Activated B cell treated with CpG ODN at 0.5 μM for 24 hours (primary cell): ENCODE measurements at places on chromosomes 3 and 15. TPM values are rescaled to one million over a fixed set of nuclear protein-coding genes. Genes with fewer than 3 reads are reported as not detected.
A peak's percentile ranks its signal among the peaks of the same experiment; 100 is the strongest.

DNA sequence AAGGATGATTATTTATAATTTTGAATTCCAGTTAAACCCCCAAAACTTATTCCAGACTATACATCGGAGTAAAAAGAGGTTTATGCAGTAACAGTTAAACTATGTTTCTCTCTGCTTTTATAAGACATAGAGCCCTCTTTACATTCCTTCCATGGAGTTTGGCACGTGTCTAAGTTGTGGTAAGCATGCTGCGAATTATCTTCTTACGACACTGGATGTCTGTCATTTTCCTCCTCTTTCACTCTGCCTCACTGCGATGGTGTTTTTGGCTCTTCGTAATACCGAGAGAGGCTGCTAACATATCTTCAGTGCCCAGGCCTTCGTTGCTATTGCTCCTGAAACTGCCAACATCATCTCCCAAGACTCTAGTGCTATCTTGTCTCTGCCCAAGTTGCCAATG lies 83.9 kb upstream of the TGFBR2 start:
- no peak overlapping the region for H3K4me3 ChIP-seq
- H3K27ac ChIP-seq = no peak overlapping the region
- H3K27me3 ChIP-seq = no peaks in the 10 kb centered on the region

- H3K27me3 ChIP-seq = no peaks in the 10 kb centered on the region
- DNase-seq = no peak
- H3K4me3 ChIP-seq = no peak overlapping the region
- no peak overlapping the region for H3K27ac ChIP-seq
Measured at GRCh38 chr3:68256635-68257223, 602.3 kb upstream of the SUCLG2 start.

- no peaks in the 10 kb centered on the region for H3K36me3 ChIP-seq
- no peak overlapping the region for H3K27ac ChIP-seq
- H3K27me3 ChIP-seq = no peaks in the 10 kb centered on the region
- no peak for DNase-seq
- H3K4me3 ChIP-seq = no peak overlapping the region
Measured at GRCh38 chr3:98376631-98377030, 13.8 kb upstream of the OR5K3 start.

- peak; percentile 49 for DNase-seq
- H3K4me3 ChIP-seq = peak overlapping the region; percentile 76
- peaks cover 18% of the 10 kb centered on the region for H3K4me1 ChIP-seq
- H3K27ac ChIP-seq = no peak overlapping the region
- H3K27me3 ChIP-seq = peaks cover 62% of the 10 kb centered on the region
Measured at GRCh38 chr15:66251790-66252684, 1.5 kb downstream of the MEGF11 start.

GRCh38 chr3:195133013-195133412 lies 137.9 kb downstream of the XXYLT1 start:
- no peak for DNase-seq
- H3K4me3 ChIP-seq = no peak overlapping the region
- H3K36me3 ChIP-seq = no peaks in the 10 kb centered on the region

GRCh38 chr3:151398895-151399294 lies 14.3 kb upstream of the P2RY12 start:
- no peak for DNase-seq
- no peak overlapping the region for H3K4me3 ChIP-seq
- H3K4me1 ChIP-seq = peaks cover 25% of the 10 kb centered on the region
- H3K36me3 ChIP-seq = peaks cover 2% of the 10 kb centered on the region

- no peak overlapping the region for H3K27ac ChIP-seq
- no peaks in the 10 kb centered on the region for H3K4me1 ChIP-seq
- no peak overlapping the region for H3K4me3 ChIP-seq
- no peaks in the 10 kb centered on the region for H3K27me3 ChIP-seq
- DNase-seq = no peak
Measured at GRCh38 chr3:69182588-69183316, 60.4 kb upstream of the LMOD3 start.

GRCh38 chr3:188184649-188185048 lies 30.7 kb downstream of the LPP start:
- peak overlapping the region; percentile 39 for H3K27ac ChIP-seq
- no peak overlapping the region for H3K4me3 ChIP-seq
- H3K36me3 ChIP-seq = peaks cover 16% of the 10 kb centered on the region
- peaks cover 32% of the 10 kb centered on the region for H3K4me1 ChIP-seq

- H3K4me3 ChIP-seq = no peak overlapping the region
- peaks cover 2% of the 10 kb centered on the region for H3K4me1 ChIP-seq
- H3K27me3 ChIP-seq = no peaks in the 10 kb centered on the region
- H3K27ac ChIP-seq = no peak overlapping the region
- no peak for DNase-seq
Measured at GRCh38 chr3:127723011-127723567, 50.3 kb downstream of the ABTB1 start.

GRCh38 chr3:170869645-170870593 lies at the start of gene RPL22L1:
RPL22L1 (minus strand) TSS chr3:170870195; CDS start chr3:170870167, 28 bp downstream.
- no peaks in the 10 kb centered on the region for H3K27me3 ChIP-seq
- H3K27ac ChIP-seq = peak within 1 kb of the TSS; percentile 97
- H3K4me1 ChIP-seq = peaks cover 34% of the 10 kb centered on the region
- DNase-seq = peak; percentile 89

- no peak overlapping the region for H3K27ac ChIP-seq
- DNase-seq = no peak
- peaks cover 22% of the 10 kb centered on the region for H3K27me3 ChIP-seq
- no peak overlapping the region for H3K4me3 ChIP-seq
- no peaks in the 10 kb centered on the region for H3K4me1 ChIP-seq
- peaks cover 4% of the 10 kb centered on the region for H3K36me3 ChIP-seq
Measured at GRCh38 chr3:127497676-127498075, 92.9 kb downstream of the TPRA1 start.

GRCh38 chr15:24857763-24858162 lies 97.0 kb upstream of the SNRPN start:
- H3K27me3 ChIP-seq = no peaks in the 10 kb centered on the region
- no peaks in the 10 kb centered on the region for H3K4me1 ChIP-seq
- no peak for DNase-seq

DNA sequence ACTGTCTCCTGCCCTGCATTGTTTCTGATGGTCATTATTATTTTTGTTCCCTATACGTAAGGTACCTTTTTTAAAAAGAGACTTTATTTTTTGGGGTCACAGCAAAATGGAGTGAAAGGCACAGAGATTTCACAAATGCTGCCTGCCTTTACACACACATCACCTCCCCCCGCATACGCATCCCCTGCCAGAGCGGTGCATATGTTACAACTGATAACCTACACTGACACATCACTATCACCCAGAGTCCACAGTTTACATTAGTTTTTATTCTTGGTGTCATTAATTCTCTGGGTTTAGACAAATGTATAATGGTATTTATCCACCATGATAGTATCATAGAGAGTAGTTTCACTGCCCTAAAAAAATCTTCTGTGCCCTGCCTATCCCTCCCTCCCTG lies 43.6 kb upstream of the KLF13 start:
- H3K27me3 ChIP-seq = no peaks in the 10 kb centered on the region
- no peaks in the 10 kb centered on the region for H3K36me3 ChIP-seq
- no peak for DNase-seq
- no peak overlapping the region for H3K4me3 ChIP-seq
- peaks cover 12% of the 10 kb centered on the region for H3K4me1 ChIP-seq
- H3K27ac ChIP-seq = no peak overlapping the region

DNA sequence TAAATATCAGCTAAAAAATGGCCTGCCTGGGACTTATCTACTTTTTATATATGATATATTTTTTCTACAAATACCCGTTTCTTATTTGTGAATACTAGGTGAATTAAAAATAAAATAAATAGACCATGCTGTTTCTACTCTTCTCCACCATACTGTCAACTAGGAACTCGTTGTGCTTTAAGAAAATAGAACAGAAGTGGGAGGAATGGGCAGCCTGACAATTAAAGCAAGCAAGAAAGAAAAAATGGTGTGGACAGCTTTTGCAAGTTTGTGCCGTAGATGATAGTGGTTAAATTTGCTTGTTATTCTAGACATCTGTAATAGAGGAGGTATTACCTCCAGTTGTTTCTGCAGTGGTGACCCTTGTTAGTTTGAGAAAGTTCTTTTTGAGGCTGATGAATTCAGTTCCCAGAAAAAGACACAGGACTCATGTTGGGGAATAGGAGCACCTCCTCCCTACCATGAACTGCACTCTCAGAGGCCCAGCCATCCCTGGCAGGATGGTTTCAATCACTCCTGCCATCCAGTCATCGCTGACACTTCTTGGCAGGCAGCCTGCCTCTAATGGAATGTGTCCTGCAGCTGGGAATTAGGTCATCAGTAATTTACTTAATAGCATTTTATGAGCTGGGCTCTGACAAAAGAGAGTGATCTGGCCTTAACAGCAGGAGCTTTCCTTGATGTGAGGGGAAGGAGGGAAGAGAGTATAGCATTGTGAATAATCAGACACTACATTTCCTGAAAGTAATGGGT lies 105.0 kb upstream of the GAP43 start:
- H3K27ac ChIP-seq = no peak overlapping the region
- H3K4me3 ChIP-seq = no peak overlapping the region
- DNase-seq = no peak
- H3K36me3 ChIP-seq = no peaks in the 10 kb centered on the region
- H3K27me3 ChIP-seq = peaks cover 16% of the 10 kb centered on the region
- H3K4me1 ChIP-seq = peaks cover 11% of the 10 kb centered on the region

DNA sequence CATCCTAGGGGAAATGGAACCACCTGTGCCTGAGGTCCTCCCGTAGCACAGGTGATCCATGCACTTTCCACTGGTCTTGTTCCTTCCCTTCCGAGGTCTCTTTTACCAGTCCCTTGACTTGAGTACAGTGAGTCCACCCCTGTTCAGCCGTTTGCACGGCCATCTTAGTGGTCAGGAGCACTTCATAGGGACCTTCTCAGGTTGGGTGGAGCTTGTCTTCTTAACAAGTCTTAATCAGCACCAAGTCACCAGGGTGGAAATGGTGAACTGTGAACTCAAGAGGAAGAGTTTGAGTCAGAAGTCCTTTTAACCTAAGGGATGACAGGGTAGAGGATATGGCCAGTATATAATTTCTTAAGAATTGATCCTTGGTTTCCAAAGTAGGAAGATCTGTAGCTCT lies 21.4 kb downstream of the ARL8B start:
- no peak for DNase-seq
- no peaks in the 10 kb centered on the region for H3K27me3 ChIP-seq
- peaks cover 82% of the 10 kb centered on the region for H3K36me3 ChIP-seq

- H3K27ac ChIP-seq = peak within 1 kb of the TSS; percentile 100
- H3K4me1 ChIP-seq = peaks cover 47% of the 10 kb centered on the region
- peak within 1 kb of the TSS; percentile 98 for H3K4me3 ChIP-seq
- peaks cover 2% of the 10 kb centered on the region for H3K27me3 ChIP-seq
- peak; percentile 49 for DNase-seq
- peaks cover 25% of the 10 kb centered on the region for H3K36me3 ChIP-seq
Measured at GRCh38 chr3:113531826-113532697, at the start of gene SIDT1. SIDT1 (plus strand) TSS chr3:113532555; CDS start chr3:113533022, 467 bp downstream.

ANKUB1 gene
- not detected in 2 replicates for total RNA-seq

C3orf18 gene
- total RNA-seq = 4.5 and 5.9 TPM in 2 replicates

ECE2 gene
- total RNA-seq = not detected in 2 replicates

RARRES1 gene
- total RNA-seq = not detected in 2 replicates

CD80 gene
- 71.4 and 88.1 TPM in 2 replicates for total RNA-seq

IL16 gene
- total RNA-seq = 205 and 206 TPM in 2 replicates

GASK1A gene
- not detected in 2 replicates for total RNA-seq

TMC3 gene
- total RNA-seq = not detected in 2 replicates

MNS1 gene
- 0.62 and 0.66 TPM in 2 replicates for total RNA-seq

OIP5 gene
- 0.62 and 1.4 TPM in 2 replicates for total RNA-seq

ALDH1L1 gene
- not detected in 2 replicates for total RNA-seq

TMEM212 gene
- total RNA-seq = not detected in 2 replicates
